T-helper 1 cell (primary cell): ENCODE measurements at places on chromosomes 5 and 9.

- DNase-seq: no peak
These were observed 28.8 kb downstream of the C5 start for GRCh38 chr9:121021301-121021700.

DNA sequence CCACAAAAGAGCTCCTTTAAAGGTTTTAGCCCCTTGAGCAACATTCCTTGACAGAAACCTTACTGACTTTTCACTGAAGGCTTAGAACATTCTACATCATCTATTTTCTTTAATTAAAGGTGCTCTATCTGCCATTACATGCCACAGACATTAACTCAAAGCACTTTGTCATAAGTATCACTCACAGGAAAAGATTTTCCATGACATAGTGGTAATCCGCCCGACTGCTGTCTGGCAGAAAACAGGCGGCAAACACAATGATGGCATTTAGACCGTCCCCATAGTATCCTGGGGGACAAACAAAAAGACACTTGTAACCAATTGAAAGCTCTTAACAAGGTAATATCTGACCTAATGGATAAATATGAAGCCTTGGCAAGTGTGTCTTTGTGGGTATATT is 126.2 kb upstream of the PCA3 start:
- no peak for DNase-seq

- no peak for DNase-seq
These were observed 40.7 kb upstream of the RAD23B start for GRCh38 chr9:107242073-107243030.

GRCh38 chr9:72656021-72656420 is 134.6 kb downstream of the TMC1 start:
- DNase-seq: no peak

DNA sequence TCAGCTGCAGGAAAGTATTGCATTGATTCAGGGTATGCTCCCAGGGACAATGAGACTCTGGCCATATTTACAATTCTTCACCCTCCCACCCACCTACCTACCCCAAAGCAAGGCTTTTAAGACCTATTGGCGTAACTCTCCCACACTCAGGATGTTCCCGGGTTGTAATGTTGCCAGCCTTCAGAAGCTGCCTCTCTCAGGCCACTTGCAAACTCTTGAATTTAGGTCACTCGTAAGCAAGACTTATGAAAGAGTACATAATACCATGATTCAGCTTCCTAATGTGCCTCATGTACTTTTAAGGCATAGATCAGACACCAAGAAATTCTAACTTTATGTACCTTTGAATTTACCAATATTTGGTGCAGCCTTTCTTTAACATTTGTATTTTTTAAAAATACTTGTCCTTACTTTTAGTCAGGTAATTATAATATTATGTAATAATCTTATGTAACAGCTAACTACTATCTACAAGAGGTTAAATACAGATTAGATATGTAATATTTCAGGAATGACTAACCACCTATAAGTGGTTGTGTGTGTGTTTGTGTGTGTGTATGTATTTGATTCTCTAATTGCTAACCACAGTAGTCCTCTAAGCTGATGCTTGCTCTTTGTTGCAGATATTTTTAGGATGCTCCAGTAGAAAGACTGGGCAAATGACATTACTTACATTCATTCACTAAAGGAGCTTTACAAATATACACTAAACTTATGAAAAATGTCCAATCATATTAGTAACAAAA is 630.5 kb upstream of the MEF2C start:
- DNase-seq: no peak

DNA sequence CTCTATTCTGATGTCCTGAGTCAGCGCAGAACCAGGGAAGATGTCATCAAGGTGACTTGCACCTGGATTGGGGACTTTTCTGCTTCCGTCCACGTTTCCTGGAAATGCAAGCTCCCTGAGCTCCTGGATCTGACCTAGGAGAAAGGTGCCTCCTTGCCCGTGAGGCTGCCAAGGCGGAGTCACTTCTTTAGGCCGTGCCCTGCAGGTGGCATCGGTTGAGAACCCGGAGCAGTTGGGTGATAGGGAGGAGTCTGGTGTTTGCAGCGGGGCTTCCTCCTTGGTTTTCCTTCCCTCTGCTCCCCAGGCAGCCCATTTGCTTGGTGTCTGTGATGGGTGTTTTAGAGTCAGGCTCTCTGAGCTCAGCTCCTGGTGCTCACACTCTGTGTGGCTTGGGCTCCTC is 15.2 kb downstream of the NANS start:
- no peak for DNase-seq
